Stimulated activated CD4-positive, alpha-beta T cell treated with anti-CD3 and anti-CD28 coated beads, TNF-alpha, amount 100 ng/mL, for 4 hours (primary cell): ENCODE measurements at places on chromosomes 1 and 21.

GRCh38 chr1:197017558-197018146 is 40.3 kb downstream of the CFHR5 start:
- no peak for DNase-seq

DNA sequence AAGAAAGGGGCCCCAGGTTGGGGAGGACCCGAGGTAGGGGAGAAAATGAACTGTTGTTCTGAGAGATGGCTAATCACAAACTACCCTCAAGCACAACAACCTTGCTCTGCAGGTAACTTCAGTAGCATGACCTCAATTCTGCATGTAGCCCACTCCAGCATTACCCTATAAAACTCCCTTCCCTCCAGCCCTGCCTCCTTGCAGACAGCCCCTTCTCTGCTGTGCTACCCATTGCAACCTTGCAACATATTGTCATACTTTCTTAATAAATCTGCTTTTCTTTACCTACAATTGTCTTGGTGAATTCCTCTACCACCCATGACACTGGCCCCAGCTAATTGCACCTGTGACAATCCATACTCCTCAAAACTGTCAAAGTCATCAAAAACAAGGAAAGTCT is 428.9 kb downstream of the MATN1 start:
- no peak for DNase-seq

DNA sequence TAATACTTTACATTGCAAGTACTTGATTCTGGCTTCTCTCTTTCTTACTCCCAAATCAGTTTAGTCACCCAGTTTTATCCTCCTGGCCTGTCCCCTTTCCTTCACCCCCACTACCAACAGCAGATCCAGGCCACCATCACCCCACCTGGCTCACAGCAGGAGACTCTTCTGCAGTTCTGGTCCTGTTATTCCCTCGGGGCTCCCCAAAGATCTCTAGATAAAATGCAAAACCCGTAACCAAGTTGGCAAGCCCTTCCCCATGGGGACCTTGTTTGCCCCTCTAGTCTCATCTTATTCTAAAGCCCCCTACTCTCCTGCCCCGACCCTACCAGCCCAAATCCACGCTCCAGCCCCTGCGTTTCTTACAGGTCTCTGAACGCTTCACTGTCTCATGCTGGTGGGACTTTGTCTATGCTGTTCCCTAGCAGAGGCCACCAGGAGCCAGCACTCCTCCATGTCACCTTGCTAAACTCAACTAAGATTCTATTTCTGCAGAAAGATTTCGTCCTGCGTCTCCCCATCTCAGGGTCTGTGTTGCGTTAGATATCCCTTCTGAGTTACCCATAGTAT is 4.0 kb downstream of the ABCG1 start:
- DNase-seq = no peak

DNA sequence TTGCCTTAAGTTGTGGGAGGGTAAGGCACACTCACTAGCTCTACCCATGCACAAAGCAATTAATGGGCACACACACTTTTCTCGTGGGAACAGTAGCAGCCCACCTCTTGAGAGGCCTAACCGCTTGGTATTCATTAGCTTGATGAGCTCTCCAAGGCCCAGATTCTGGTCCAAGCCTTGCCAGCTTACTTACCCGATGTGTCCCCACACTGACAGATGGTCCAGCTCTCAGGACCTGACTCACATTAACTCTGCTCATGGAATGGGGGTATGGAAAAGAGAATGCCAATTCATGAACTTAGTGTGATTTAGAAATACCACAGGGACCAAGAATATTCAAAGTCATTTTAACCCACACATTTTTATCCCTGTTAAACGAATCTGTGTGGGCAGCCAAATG is 106.8 kb upstream of the CACHD1 start:
- DNase-seq = no peak

DNA sequence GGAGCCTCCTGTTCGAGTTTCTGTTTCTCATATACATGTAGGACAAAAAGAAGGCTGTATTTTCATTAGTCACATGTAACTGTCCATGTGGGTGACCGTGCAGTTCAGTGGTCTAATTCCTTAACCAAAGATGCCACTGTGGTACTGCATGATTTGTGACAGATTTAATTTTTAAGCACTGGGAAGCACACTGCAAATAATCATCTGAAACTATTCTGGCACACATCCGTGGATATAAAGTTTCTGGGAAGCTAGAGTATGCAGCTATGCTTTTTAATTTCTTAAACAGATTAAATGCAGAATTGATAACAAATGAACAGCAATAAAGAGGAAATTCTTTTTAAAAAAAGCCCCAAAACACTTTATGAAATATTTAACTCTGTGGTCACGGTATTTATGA is 254.8 kb downstream of the LMO4 start:
- DNase-seq = no peak

- peak; percentile 15 for DNase-seq
Observed at GRCh38 chr1:21251773-21252471, 38.3 kb downstream of the ECE1 start.

- DNase-seq = no peak
Observed at GRCh38 chr1:159079525-159079924, 3.0 kb upstream of the AIM2 start.

DNA sequence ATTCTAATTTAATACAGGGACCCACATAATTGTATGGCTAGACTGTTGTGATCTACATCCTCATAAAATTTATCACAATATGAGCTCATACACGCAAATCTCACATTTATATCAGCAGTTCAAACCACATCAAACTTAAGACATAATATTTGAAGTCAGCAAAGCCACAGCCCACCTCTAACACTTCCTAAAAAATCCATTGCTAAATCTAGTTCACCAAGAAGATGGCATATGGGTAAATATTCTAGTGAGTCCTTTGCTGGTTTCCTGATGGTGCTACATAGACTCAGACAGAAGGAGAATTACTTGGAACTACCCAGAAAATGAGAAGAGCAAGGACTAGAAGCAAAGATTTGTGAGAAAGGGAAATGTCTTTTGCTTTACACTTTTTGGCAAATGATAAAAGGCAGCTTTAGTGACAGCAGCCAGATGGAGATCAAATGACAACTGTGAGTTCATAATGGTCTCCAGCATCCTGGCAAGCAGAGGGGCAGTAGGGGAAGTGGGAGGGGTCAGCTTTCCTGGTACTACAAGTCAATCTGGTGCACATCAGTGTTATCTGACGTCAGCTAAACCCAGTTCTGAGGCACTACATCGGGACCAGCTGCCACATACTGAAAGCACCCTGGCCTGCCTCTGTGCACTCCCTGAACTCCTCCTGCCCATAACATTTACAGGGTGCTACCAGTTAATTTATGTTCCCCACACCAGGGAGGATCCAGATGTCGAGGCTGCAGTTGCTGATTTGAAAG is 10.6 kb upstream of the GADD45A start:
- no peak for DNase-seq

DNA sequence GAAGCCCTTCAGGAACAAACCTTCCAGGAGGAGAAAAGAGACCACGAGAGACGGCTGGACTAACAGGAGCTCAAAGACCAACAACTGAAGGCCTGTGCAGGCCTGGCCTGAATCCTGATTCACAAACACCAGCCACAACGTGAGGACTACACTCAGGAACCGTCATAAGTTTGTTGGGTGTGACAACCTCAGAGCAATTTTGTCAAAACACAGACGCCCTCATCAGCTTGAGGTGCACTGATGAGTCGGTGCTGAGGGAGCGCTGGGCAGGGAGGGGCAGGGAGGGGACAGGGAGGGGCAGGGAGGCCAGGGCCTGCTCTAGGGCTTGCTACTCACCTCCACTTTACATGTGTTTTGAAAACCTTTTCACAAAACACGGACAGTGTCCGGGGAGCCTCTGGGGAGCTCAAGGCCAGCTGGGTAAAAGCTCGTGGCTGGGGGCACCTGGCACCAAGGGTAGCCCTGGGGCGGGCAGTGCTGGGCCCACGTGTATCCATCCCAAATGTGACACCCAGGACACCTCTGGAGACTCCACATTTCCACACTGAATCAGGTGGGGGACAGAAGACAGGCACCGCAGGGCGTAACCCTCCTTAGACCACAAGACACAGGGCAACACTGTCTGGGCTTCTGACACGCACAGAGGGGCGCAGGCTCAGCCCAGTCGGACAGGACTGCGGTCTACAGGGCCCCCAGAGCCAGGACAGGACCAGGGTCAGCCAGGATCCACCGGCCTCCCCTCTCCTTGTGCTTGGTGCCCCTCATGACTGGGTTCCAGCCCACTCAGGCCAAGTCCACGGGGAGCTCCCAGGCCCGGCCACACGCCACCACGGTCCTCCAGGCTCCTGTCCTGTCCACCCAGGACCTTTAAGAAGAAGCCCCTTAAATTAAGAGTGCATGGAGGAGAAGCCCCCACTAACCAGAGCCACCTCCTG is 16.5 kb downstream of the LSS start:
- DNase-seq = no peak

DNA sequence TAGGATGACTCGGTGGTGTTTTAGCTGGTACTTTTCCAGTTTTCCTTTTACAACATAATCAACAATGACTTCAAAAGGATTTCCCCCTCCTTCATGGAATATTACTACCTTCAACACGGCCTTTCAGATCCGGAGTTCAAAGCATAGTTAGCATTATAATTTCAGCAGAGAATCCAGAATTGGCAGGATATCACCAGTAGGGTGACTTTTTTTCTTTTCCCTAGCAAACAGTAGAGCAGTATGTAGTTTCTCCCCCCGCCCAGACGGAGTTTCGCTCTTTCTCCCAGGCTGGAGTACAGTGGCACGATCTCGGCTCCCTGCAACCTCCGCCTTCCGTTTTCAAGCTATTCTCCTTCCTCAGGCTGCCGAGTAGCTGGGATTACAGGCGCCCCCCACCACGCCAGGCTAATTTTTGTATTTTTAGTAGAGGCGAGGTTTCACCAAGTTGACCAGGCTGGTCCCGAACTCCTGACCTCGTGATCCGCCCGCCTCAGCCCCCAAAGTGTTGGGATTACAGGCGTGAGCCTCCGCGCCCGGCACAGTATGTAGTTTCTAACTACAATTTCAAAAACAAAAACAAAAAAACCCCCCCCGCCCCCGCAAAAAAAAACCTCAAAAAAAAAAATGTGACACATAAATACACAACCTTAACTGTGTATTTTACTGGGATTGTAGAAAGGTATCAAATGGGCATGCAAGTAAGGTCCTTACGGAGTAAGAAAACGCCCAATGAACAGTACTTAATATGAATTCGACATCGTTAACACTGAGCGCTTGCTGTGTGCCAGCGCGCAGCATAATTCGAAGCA is 1.5 kb upstream of the COX20 start:
- DNase-seq = no peak

- DNase-seq = no peak
Observed at GRCh38 chr1:179953974-179954492, 577 bp upstream of the CEP350 start.

GRCh38 chr1:85276215-85276977 is at the start of gene BCL10:
Gene BCL10, minus strand, starts transcription at chr1:85276632. Its CDS starts 280 bp downstream, at chr1:85276352.
- peak; percentile 94 for DNase-seq

DNA sequence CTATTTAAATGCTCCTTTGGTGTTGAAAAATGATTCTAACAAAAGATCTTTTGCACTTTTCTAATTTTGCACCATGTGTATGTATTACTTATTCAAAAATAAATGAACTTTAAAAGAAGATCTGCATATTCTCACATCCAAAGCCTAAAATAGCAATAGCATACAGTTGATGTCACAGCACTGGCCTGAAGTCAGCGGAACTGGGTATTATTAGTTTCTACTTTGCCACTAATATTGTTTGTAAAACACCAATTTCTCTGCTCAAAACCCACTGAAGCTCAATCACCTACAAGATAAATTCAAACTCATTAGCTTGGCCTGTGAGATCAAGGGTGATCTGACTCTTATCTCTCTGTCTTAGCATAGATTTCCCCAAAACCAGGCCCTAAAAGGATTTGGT is 34.5 kb upstream of the BCAR3 start:
- DNase-seq = no peak

GRCh38 chr1:49163031-49163430 is 386.3 kb upstream of the BEND5 start:
- DNase-seq = no peak

GRCh38 chr21:14096172-14096571 is 114.6 kb downstream of the LIPI start:
- DNase-seq = no peak

DNA sequence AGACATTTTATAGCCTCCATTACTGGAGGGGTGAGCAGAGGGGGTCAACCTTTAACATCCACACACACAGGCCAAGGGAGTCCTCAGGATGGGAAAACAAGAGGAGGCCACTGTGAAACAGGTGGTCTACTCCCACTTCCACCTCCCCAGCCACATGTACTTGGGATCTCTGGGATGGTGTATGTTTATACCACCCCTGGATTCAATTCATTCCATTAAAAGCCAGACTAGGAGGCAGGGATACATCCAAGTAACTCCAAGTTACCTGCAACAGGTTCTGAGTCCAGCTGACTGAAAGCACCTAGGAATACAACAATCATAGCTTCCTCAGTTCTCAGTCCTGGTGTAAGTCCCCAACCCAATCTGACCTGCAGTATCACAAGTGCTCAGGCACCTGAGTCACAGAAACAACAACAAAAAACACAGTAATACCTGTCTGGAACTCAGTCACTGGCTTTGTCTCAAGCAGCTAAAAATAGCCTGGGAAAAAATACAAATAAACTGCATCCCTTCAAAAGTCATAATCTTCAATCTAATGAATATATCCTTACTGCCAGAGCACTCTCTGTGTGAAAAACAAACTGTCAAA is 9.8 kb downstream of the ERI3 start:
- no peak for DNase-seq

DNA sequence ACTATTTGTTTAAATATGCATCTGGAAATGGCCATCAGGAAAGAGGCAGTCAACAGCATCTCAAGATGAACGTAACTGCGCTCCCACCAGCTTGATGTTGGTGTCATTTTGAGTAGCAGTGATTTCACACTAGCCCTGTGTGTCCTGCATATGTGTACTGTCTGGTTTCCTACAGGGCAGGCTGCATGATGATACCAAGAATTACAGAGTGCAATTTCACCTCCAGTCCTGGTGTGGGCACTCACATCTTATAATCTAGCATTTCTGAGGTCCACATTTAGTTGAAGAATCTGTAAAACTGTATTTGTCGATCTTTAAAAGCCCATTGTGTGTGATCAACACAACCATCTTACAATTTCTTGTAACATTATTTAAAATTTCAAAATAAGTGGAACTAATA is 336.4 kb downstream of the PAPPA2 start:
- no peak for DNase-seq

GRCh38 chr1:103525114-103525606 is 339 bp upstream of the RNPC3 start:
- no peak for DNase-seq

DNA sequence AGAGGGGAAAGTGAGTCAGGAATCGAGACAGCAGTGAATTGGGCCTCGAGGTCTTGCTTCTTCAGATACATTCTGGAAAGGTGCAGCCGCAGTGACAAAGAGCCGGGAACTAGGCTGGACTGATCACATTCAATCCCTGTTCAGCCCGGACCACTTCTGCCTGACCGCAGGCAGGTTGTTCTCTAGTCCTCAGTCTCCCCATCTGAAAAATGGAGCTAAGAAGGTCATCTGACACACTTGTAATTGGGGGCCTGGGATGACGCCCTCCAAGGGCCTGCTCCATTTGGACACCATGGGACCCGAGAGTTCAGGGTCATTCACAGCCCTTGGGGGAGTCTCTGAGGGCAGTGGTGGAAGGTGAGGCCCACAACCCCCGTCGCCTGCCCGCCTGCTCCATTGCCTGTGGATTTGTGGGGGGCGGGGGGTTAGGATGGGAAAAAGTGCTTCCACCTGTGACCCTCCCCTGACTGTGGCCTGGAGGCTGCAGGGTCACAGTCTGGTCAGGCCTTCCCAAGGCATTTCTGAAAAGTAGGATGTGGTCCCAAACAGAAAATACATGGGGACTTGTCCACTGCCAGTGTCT is 87.9 kb upstream of the CSF3R start:
- DNase-seq = no peak
